Stimulated activated CD8-positive, alpha-beta memory T cell treated with anti-CD3 and anti-CD28 coated beads, Interleukin-4, amount 100 ng/mL, for 4 hours (primary cell): ENCODE measurements at places on chromosomes 5 and 9.

- no peak for DNase-seq
These were observed 962 bp upstream of the TXN start for GRCh38 chr9:110257097-110257841.

GRCh38 chr9:119318371-119318770 is 50.9 kb downstream of the BRINP1 start:
- DNase-seq, result no peak

GRCh38 chr9:123248630-123249029 is 19.8 kb downstream of the STRBP start:
- DNase-seq, result no peak

DNA sequence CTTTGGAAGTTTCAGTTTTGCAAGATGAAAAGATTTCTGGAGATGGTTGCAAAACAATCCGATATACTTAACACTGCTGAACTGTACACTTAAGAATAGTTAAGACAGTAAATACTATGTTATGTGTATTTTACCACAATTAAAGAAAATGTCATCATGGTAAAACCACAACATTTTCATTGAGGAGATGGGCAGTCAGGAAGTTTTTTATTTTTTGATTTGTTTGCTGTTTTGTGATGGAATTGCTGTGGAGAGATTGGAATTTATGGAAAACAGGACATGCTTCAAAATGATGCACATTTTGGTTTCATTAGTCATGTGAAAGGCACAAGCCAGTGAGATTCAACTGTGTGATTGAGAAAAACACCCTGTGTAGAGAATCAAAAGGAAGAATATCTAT is 90.5 kb upstream of the AGXT2 start:
- DNase-seq, result no peak

- no peak for DNase-seq
These were observed 34.1 kb downstream of the PLPP7 start for GRCh38 chr9:131323629-131324028.

GRCh38 chr9:86589273-86589672 is 235.1 kb upstream of the TUT7 start:
- no peak for DNase-seq

DNA sequence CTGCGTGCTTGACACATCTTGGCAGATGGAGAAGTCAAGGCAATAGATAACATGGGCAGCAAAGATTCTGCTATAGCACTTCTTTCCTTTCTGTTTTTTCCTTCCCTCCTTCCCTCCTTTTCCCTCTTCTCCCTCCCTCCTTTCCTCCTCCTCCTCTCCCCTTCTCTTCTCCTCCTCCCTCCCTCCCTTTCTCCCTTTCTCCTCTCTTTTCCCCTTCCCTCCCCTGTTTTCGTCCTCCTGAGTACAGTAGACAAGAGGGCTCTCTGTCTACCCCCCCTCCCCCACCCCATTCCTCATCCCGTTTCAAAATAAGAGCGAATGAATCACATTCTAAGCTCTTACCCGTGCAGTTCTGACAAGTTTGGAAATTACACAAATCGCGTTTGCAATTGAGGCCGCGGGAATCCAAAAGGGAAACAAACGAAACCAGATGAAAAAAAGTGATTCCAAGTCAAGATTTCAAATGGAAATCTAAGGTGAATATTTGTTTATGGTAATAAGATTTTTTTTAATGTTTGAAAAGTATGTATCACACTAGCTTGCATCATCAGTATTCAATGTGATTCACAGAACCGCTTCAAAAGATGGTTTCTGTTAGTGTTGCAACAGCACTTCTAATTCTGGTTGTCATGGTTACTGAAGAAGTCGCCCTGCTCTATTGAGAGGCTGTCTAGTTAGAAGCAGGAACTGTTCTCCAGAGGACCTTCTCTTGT is 1.3 kb downstream of the NIM1K start:
- no peak for DNase-seq

DNA sequence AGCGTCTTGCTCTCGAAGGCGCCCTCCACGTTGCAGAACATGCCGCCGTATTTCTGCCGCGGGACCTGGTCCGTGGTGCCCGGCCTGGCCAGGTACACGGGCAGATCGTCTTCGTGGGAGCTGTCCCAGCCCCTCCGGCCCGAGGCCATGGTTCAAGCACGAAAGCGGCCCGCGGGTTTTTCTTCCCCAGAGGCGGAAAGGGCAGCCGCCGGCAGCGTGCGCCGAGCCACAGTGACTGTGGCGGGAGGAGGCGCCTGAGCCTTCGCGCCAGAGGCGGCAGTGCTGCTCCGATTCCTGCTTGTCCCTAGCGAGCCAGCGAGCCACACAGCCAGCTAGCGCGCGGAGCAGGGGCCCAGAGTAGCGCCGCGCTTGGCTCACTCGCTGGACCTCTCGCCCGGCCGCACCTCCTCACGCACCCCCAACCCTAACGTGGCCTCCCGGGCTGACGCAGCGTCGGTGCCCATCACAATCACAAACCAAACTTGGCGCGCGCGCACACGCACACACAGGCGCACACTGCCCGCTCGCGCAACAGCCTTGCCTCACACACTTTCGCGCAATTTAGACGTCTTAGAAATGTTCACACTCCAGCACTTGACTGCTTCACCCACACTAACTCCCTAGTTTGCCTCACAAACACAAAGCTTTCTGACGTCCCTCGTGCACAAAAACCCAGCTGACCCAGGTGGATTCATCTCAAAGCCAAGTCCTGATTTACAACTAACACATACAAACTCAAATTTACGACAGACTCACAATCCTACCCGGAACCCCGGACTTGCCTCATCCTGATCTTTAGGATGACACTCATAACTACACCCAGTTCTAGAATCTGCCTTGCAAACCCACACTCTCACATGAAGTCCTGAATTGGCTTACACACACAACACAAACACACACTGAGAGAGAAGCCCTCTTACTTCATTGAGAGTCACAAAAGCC is at the start of gene DPYSL3:
Gene DPYSL3, minus strand, starts transcription at position 359 of the 942 bp plus-strand sequence. Its CDS starts 210 bp downstream, at position 149.
- DNase-seq, result no peak

- DNase-seq, result peak; percentile 18
These were observed 7.2 kb upstream of the KLHL3 start for GRCh38 chr5:137743031-137743640.

DNA sequence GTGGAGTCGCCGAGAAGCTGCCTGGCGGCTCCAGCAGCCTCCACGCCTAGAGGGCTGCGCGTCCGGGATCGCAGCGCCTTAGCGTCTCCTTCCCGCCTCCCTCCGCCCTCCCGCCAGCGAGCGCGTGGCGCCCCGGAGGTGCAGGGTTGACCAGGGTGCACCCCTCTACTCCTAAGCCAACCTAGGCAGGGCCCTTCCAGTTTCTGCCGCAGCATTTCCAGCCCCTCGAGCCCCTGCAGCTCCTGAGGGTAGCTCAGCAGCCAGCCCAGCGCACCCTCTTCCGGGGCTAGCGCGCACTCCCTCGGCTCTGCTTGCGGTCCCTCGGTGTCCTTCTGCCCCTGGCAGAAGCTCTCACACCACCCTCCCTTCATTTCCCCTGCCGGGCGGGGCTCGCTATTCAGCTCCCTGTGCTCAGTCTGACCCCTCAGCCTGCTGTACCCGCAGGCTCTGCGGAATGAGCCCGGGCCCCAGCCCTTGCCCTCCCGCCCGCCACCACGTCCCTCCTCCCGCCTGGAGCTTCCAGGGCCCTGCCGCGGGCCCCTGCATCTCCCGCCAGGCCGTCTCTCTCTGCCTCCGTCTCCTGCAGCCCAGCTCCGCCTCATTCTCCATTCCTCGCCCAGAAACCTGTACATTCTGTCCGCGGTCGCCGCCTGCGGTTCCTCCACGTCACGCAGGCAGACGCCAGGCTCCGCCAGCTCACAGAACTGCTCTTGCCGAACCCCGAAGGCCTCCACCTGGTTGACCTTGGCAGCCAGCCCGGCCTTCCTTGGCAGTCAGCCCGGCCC is 61.8 kb downstream of the SPATA31C2 start:
- DNase-seq, result no peak

DNA sequence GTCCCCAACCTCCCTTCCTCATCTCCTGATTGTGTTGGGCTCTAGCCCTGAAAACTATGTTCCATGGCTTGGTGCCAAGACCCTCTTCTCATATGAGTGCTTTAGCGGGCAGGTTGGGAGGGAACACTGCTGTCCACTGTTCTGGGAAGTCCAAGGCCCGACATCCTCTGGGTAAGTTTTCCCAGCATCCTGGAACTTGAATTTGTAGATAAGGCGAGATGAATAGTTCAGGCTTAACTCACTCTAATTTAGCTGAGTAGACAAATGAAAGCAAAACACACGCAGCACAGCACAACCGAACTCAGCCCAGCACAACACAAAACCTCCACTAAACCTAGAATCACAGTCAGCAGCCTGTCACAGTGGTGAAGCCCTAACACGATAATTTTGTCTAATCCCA is 95.3 kb upstream of the SLC28A3 start:
- no peak for DNase-seq

- no peak for DNase-seq
These were observed 559.3 kb downstream of the CCDC171 start for GRCh38 chr9:16112116-16112515.

- DNase-seq, result no peak
These were observed 30.7 kb upstream of the TNPO1 start for GRCh38 chr5:72785801-72786200.

DNA sequence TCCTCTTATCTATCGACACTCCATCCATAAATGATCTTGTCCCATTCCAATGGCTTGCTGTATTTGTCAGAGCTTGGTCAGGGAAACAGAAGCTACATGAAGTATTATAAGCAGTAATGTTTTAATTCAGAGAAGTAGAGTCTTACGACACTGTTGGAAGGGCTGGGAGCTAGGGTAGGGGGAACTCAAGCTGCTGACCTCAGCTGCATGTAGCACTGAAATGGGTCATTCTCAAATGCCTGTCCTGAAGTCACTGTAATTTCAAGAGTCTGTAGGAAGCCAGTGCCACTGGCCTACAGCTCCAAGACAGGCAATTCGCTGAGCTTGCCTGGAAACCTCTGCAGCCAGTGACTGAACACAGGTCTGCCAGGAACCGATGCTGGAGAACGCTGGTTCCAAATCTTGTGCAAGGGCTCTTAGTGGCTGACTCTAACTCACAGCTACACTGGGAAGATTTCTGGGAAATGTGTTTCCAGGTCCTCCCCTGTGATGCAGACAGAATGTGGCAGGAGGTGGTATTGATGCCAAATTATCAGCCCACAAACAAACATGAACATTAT is 532.4 kb downstream of the CCDC171 start:
- DNase-seq, result no peak

DNA sequence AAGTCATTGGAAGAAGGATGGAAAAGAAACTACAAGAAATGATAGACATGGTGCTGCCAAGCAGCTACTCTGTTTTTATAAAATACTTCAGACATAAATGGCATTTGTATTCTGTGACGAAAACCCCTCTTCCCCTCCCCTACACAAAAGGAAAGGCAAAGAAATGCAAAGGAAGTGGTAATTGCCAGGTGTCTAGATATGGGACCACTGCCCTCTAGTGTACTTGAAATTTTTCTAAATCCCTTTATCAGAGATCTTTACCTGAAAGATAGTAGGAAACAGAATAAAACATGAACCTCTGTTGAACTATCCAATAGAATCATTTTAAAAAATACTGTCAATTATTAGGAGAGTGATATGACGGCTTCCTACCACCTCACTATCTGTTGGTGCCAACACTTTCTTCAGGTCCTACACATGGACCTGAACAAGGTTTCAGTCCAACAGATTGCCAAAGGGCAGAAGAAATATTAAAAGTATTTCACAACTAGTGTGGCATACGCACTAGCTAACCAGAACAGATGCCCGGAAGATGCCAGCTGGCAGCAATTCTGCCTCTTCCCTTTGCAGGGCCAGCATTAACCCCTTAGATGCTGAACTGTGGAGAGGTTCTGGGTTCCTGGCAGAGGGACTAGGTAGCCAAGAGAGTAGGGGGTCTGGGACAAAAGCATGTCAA is 104.1 kb downstream of the TSSK1B start:
- DNase-seq, result no peak

DNA sequence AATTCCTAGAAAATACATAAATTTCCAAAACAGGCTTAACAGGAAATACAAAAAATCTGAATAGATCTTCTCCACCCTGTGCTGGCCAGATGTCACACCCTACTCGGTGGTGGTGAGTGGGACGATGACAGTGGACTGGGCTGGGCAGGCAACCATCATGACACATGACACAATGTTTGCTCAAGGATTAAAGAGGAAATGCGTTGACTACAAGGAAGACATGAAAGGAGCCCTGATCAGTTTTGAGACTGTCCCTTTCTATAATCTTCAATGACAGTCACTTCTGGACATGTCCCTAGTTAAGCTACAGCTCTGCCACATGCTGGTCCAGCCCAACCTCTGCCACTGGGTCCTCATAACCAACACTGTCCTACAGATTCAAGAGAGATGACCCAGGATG is 99.8 kb downstream of the ZDHHC21 start:
- no peak for DNase-seq

- no peak for DNase-seq
These were observed 147.5 kb downstream of the CAVIN4 start for GRCh38 chr9:100725371-100725770.

DNA sequence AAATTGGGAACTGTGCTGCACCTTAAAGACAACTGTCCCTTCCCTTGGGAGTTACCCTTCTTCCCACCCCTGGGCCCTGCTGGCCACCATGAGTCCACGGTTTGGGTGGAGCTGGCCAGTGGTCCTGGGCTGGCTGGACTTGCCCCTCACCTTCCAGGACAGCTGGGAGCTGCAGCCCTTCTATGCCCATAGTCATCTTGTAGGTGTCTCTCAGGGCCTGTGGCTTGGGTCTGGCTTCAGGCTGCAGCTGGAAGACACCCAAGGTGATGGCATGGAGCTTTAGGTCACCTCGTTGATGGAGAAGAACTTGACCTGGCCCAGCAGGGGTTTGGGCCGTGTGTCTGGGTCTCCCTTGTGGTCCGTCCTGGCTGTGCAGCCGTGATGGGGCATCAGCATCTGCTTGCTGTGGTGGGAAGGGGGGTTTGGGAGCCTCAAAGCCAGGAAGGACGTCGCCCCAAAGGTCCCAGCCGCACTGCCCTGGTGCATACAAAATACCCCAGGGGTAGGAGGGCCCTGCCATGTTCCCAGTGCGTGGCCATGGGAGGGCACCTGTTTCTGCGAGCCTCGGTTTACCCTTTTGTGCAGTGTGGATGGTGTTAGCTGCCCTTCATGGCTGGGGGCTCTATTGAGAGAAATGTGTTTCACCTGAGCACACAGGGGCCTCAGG is 8.9 kb downstream of the WNK2 start:
- no peak for DNase-seq

DNA sequence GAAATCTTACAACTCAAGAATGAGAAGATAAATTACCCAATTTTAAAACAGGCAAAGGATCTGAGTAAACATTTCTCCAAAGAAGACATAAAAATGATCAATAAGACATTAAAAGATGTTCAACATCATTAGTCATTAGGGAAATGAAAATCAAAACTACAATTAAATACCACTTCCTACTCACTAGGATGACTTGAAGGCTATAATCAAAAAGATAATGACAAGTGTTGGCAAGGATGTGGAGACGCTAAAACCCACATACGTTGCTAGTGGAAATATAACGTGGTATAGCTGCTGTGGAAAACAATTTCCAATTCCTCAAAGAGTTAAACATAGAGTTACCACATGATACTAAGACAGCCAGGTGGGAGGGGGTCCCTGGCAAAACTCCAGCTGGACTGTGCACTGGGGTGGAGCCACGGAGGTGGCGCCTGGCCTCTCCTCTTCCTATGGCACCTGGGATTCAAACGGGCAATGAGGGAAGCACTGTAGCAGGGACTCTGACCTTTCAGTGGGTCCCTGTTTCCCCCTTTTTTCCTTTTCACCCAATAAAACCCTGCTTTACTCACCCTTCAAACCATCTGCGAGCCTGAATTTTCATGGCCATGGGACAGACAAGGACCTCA is 5.9 kb downstream of the ARSB start:
- no peak for DNase-seq

GRCh38 chr9:99472240-99472915 is 250.3 kb downstream of the SEC61B start:
- no peak for DNase-seq
